CMK (cell line): ENCODE measurements at places on chromosomes 6 and 20.
A peak's percentile ranks its signal among the peaks of the same experiment; 100 is the strongest.

DNA sequence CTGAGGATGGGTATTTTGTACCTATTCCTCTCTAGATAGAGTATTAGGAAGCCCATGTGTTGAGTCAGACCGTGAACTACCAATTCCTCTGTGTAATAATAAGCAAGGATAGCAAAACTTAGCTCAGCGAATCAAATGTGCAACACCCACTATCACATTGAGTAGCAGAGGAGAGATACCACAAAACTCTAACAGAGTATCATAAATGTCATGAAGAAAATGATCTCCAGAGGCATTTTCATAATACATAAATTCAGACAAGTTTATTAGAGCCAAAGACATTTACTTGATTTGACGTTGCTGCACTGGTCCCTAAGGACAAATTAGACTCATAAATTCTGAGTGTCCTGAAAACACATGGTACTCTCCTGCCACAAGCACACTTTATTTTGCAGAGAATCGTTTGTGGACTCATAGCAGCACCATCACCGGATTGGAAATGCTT, 245.2 kb downstream of the HAO1 start:
- DNase-seq, result no peak

DNA sequence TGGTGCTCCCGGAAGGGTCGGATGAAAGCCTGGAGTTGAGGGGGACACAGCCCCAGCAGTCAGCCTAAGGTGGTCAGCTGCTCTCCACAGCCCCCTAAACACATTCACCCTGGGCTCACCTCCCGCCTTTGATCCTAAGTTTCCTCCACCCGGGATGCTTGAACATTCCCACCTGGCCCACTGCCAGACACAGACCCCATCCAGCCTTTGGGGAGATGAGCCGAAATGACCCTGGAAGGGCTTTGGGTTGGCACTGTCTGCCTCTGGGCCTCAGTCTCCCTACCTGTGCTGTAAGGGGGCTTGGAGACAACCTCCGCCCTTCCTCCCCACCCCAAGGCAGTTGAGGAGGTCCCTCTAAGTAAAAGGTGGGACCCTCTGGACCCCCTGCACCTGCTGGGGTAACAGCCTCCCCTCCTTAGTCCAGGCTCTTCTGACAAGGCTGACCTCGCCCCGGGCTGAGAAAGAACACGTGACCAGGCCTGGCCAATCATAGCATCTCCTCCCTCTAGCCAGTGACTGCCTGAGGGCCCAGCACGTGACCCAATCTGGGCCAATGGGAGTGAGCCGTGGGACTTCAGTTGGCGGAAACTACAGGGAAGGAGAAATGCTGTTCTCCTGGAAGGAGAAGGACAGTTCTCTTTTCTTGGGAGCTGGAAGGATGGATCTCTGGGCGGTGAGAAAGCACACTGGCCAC, 16.9 kb upstream of the UBE2V1 start:
- DNase-seq, result no peak

DNA sequence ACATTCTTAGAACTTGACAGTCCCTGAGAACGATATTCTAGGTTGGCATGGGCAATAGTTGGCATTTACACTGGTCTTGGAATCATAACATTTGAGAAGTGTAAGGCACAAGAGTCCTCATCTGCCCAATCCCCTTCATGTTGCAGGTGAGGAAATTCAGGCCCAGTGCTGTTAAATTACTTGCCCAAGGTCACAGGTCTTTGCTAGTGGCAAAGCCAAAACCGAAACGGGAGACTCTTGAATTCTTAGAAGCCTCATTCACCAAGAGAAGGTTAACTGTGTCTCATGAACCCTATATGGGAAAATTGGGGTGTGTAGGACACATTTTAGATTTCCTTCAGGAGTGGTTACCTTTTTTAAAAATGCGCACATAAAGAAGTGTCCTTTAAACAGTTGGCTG, 7.2 kb downstream of the E2F3 start:
- DNase-seq, result no peak

- DNase-seq, result peak; percentile 35
Measured at GRCh38 chr20:22333885-22334545, 250.4 kb downstream of the FOXA2 start.

- DNase-seq, result no peak
Measured at GRCh38 chr6:44723439-44724197, 336.1 kb downstream of the CDC5L start.

GRCh38 chr20:53085720-53086119, 113.6 kb downstream of the TSHZ2 start:
- DNase-seq, result no peak

GRCh38 chr6:126131246-126131645, 144.9 kb downstream of the TRMT11 start:
- DNase-seq, result no peak

- no peak for DNase-seq
Measured at GRCh38 chr6:125827788-125828320, 37.1 kb downstream of the NCOA7 start.

GRCh38 chr20:1616858-1617434, 2.9 kb downstream of the SIRPB1 start:
- no peak for DNase-seq

DNA sequence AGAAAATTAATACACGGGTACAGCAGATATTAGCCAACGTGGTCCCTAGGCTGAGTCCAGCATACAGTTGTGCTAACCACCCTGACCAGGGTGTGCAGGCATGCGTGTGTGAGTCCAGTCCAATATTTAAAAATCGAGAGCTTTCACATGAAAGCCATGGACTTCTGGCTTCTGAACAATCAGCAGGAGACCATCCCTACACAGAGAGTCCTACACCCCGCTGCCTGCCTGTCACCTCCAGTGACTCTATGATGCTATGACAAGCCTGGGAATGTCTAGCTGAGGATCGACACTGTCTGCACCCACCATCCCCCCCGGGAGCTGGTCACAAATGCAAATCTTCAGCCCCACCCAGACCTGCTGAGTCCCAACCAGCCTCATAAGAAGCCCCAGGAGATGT, 7.9 kb downstream of the ACSS1 start:
- no peak for DNase-seq

DNA sequence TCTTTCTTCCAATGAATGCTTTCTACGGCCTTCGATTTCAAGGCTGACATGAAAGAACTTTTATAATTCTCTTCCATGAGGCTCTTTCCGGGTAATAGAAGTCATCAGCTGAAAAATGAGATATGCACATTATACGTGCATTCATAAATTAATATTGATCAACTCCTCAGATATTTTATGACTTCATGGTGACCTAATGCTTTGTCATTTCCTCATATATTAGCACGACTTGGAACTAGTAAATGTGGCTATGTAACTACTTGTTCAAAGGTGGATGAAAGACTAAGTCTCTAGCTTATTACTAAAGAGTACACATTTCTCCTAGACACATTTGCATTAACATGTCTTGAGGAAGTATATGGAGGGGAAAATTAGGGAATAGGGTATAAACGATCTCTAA, 168.8 kb downstream of the HDGFL1 start:
- DNase-seq, result no peak

DNA sequence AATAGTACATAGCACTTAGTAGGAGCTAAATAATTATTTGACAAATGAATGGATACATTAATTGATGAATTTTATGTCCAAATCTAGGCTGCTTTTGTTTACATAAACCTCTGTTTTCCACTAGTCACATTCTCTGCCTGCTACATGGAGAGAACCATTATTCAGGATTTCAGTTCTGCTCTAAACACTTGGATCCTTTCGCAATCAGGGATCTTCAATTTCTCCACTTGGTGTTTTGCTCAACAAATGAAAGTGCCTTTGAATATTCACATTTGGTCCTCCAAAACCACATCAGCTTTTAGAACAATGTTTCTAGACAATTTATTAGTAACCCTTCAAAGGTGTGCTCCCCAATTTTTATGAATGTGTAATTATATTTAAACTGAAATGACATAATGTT, 30.6 kb upstream of the HLA-DQB1 start:
- DNase-seq, result no peak

DNA sequence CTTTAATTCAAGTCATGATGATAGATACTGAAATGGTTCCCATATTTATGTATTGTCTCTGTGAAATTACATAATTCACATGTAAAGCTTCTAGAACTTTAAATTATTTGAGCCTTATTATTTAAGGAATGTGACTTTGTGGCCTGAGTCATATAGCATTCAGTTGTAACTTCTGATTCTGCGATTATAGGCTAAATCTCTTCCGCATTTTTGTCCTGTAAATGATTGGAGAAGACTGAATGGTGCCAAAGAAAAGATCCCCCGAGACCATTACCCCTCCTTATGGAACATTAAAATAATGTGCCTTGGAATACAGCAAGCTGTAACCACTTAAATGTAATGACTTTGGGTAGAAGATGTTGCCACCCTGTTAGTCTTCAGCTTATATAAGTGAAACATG, 63.3 kb upstream of the MAP7 start:
- DNase-seq, result no peak

DNA sequence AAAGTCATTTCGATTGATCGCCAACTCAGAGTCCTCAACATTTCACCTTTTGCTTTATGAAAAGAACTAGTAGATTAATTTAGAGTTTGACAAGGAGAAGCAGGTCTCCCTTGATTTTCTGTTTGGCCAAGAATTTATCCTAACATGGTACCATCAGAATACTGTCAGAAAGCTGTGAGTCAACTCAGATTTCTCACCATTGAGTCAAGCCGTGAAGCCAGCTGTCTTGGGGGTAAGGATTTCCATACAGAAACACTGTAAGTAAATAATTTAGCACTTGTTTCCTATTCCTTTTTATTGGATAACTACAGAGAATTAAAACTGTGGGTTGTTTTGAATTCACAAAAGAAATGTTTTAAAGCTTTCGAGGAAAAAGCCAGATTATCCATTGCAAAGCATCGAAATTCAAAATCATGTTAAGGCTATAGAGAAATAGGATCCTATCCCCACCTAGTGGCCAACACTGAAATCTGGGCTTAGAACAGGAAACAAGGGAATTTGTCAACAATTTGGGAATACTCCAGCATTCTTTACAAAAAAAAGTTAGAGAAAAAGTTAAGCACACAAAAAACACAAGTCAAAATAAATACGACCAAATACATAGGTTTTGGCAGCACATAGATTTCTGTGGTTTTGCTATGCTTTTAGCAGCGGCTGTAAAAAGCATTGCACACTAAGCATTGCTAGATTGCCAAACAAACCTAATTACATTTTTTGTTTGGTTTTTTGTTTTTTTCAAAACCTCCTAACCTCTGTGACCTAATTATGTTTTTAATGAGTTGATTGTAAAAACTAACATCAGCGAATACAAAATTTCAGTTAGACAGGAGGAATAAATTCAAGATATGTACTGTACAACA, 44.2 kb downstream of the COL11A2 start:
- DNase-seq, result no peak

DNA sequence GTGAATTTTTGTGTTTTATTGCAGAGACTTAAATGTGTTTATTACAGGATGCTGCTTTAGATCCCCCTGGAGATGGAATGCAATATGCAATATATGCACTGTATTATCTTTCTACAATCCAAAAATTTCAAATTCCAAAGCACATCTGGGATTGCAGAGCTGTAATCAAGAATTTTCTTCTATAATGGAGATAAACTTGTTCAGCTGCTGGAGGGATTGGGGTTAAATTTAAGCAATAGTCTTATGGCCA, 66.4 kb downstream of the MKKS start:
- DNase-seq, result no peak
